Stimulated activated CD4-positive, alpha-beta T cell treated with anti-CD3 and anti-CD28 coated beads, Interleukin-1b, Interleukin-23, amount 100 ng/mL, for 1 hour (primary cell): ENCODE measurements at places on chromosomes 2 and 18.

- DNase-seq, result no peak
These were observed 41.0 kb downstream of the KIDINS220 start for GRCh38 chr2:8796315-8796848.

DNA sequence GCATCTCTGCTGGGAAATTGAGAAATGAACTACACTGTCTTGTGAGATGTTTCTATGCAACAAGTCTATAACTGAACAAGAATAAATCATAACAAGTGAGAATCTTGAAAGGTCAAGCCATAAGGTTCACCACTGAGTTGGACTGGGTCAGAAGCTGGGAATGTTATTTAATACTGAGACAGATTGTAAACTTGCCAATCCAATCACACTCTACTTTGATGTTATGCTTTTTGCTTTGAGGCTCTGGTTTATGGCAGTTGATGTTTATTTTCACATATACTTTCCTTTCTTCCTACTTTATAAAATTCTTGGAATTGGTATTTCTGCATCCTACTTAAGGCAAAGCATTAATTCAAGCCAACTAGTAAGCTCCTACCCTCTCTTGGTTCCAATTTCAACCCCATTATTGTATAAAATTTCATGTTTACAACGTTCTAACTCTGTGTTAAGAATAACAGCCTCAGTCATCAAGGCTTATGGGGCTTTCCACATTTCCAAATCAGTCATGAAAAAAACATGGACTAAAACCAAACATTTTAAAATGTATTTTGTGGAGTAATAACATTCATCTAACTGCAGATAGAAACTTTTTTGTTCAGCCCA lies 533.4 kb downstream of the NYAP2 start:
- no peak for DNase-seq

GRCh38 chr18:42011053-42011452 lies 56.0 kb downstream of the PIK3C3 start:
- DNase-seq, result no peak

GRCh38 chr2:216829533-216829932 lies 30.3 kb downstream of the TNP1 start:
- DNase-seq, result no peak

DNA sequence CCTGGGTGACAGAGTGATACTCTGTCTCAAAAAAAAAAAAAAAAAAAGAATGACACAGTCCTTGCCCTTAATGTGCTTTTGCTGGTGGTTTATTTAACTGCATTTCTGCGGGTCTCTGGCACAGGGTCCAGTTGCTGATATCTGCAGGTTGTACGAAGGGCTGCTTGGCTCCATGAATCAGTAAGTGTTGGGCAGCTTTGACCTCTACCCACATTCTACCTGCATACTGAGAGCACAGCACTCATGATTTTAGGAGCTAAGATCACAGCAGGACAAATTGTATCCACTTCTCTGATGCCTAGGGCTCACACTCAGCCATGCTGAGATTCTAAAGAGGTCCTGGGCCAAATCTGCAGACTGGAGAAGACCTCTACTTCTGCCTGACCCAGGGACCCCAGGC lies 119.4 kb upstream of the MYCN start:
- no peak for DNase-seq

DNA sequence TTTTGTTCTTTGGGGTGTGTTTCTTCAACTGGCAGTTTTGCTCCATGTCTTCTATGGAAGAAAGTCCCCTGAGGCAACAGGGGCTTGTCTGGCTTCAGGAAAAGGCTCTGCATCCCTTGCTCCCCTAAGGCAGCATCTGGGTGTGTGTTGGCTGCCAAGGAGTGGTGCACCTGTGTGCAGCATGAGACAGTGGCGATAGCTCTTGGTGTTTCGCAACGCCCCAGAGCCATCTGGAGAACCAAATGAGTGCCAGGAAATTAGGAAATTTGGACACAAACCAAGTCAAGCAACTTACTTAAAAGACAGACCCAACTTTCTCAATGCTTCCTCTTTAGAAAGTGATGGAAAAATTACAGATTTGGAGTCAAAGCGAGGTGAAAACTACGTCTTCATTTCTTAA lies 1044.4 kb upstream of the CNTNAP5 start:
- DNase-seq, result no peak

DNA sequence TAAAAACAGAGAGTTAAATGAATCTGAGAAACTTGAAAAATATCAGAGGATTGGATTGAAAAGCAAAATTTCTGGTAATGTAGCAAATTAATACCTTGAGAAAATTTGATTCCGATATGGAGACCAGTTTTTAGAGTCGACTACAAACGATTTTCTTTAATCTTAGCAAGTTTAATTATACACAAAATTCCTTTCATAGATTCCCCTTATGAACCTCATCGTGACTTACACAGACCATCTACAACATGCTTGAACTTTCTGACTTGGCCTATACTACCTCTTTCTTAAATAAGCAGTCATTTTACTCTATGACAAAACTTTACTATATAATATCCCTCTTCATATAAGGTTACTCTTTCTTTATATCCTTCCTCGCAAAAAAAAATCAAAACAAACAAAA lies 769.6 kb upstream of the CRIM1 start:
- DNase-seq, result no peak
